ENCODE measurements at places on chromosomes 7 and 10.
A peak's percentile ranks its signal among the peaks of the same experiment; 100 is the strongest.

DNA sequence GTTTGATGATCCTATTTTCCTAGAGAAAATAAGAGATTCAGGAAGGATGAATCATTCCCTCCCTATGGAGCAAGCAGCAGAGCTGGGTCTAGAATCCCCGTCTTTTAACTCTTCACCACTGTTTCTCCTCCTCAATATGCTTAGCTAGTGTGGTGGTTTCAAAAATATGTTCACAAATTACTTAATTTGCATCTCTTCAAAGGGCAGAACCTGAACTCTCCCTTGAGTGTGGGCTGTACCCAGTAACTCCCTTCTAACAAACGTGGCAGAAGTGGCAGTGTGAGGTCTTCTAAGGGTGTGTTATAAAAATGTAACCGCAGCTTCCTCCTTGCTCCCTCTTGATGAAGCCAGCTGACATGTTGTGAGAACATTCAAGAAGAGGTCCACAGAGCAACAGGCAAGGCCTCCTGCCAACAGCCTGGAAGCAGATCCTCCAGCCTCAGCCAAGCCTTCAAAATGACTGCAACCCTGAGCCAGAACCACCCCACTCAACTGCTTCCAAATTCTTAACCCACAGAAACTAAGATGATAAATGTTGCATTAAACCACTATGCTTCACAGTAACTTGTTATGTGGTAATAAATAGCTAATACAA is 36.6 kb downstream of the SRPK2 start:
- DNase-seq: peak; percentile 71

- DNase-seq: no peak
Observed at GRCh38 chr7:77866370-77866769, 67.8 kb downstream of the PHTF2 start.

GRCh38 chr10:114928818-114929217 is 9.2 kb upstream of the TRUB1 start:
- no peak for DNase-seq

- DNase-seq: no peak
Observed at GRCh38 chr10:43131256-43131655, 7.0 kb upstream of the CSGALNACT2 start.

GRCh38 chr10:102988404-102989314 is 70.6 kb downstream of the CNNM2 start:
- DNase-seq: no peak

DNA sequence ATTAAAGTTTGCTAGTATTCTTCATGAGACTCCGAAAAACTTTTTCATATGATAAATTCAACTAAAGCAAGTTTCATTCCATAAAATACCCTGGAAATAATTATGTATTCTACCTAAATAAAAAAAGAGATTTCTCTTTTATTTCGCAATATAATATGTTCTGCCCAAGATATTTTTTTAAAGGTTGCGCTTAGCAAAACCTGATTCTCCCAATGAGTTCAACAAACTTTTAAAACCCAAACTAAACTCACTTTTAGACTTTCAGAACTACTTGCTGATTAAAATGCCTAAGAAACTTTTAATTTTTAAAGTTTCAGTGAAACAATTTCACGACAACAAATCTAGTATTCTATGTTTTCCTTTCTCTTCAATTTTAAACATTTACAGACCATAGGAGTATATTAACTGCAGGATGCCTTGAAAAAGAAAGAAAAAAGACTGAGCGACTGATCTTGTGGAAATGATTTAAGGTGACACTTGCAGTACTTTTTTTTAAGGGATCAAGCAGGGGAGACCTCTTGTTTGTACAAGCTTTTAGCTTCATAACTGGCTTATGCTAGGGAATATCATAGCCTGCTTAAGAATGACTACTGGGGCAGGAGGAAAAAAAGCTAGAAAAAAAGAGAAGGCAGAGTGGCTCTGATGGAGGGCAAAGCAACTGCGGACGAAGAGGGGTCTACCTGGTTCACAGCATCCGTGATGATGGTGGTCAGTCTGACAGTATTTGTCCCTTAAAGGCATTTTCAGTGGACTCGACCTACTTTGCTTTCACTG is 1.5 kb downstream of the ZNF800 start:
- DNase-seq: no peak

DNA sequence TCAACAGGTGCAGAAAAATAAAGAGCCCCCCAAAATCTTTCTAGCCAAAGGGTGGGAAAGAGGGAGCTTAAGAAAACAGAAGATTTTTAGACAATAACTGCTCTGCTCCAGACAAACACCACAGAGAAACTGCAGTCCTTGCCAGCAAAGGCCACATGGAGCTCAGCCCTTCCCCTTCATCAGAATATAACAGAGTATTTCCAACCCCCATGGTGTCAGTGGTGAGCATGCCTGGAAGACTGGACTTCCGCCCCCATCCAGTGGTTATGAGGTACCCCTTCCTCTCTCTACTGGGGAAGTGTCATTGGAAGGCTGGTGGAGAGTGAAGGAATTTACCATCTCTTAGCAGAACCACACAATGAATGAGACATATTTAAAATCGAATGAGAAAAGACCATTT is 1007.3 kb upstream of the CELF2 start:
- DNase-seq: no peak

DNA sequence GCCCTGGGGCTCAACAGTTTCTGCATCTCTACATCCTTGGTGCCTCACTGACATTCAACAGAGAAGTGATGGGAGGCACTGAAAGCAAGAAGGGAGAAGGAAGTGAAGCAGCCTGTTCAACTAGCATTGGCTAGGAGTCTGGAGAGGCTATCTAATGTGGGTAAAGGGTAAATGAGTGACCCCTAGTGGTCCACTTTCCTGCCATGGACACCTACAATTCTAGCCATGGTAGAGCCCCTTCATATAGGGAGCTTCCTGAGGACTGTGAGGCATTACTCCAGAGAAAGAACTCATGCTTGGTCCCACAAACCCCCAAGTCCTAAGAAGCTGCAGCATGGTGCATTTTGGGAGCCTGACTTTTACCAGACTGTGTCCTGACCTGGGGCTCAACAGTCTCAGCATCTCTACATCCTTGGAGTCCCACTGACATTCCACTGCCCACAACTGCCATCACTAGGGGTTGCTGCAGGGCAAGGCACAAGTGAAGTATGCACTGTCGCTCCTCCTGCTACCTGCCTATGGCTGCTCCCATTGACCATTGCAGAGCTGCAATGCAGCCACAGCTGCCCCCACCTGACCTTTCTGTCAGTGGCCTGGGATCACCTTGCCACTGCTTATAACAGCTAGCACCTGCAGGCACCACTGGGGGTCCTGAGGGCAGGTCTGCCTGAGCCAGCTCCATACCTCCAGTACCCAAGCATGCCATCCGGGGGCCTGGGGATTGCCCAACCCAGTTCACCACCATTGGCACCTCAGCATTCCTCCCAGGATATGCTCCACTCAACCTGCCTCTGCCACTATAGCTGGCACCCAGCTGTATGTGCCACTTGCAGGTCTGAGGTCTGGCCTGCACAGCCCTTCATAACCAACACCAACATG is 44.1 kb upstream of the CDK6 start:
- no peak for DNase-seq

GRCh38 chr10:44024356-44025116 is 360.4 kb downstream of the CXCL12 start:
- DNase-seq: no peak

GRCh38 chr10:97532935-97533671 is 34.4 kb downstream of the UBTD1 start:
- no peak for DNase-seq

- no peak for DNase-seq
Observed at GRCh38 chr7:39624935-39625694, 1.7 kb downstream of the RALA start.

DNA sequence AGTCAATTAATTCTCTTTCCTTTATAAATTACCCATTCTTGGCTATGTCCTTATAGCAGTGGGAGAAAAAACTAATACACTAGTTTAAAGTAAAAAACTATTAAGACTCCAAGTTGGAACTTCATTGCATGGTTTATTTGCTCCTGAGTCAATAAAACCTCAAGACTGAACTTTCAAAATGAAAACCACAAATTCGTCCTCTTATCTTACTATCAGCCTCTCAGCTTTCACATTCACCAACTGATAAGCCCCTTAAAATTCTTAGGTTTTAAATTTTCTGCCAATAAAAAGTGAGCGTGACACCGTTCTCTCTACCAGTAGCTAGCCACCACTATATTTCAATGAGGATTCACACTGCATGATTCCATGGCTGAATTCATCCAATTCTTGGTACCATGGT is 346.4 kb upstream of the NPSR1 start:
- no peak for DNase-seq

All from CD4-positive, alpha-beta T cell treated with Interferon gamma for 1 hour (primary cell).